ENCODE measurements at places on chromosomes 16 and 17.
A peak's percentile ranks its signal among the peaks of the same experiment; 100 is the strongest.

DNA sequence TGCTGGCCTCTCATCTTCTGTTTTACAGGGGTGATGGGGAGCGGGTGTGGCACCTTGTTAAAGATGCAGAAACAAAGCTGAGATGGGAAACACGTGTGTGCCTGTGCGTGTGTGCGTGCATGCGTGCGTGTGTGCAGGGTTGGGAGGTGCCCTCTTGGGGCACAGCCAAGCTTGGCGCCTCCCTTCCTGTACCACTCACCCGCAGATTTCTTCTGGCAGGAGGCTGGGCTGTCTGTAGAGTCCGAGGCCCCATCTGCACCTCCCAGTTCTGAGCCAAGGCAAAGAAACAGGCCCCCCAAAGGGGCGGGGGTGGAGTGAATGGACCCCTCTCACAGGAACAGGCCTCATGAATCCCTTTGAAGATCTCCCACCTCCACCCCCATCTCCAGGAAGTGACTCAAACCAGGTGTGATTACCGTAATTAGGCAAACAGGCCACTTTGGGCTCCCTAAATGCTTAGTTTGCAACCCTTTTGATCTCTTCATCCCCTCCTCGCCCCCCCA lies 20.9 kb downstream of the TNS4 start:
- no peak for DNase-seq

- DNase-seq: no peak
Observed at GRCh38 chr17:7839876-7840261, 5.9 kb downstream of the KDM6B start.

- peak; percentile 23 for DNase-seq
Observed at GRCh38 chr16:4846503-4846900, 586 bp downstream of the GLYR1 start.

DNA sequence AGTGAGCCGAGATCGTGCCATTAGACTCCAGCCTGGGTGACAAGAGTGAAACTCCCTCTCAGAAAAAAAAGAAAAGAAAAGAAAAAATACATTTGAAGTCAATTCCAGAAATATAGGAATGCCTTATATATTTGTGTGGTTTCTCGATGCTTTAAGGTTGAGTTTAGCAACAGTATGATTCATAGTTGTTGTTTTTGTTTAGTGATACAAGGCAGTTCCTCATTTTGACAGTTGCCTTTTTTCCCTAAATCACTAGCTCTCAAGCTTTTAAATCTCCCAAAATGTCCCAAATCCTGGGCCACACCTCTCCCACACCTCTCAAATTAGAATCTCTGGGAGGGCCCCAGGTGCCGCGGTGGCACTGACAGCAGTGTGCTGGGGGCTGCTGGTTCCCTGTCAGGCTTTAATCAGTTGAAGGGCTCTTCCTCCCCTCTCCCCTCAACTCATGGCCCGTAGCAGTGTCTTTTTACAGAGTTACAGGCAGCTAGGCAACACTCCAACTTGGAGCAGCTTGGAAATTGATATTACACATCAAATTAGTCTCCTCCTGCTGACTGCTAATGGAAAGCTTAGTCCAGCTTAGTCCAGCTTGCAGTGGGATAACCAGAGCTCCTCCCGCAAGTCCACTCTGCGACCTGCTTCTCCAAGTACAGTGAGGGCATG lies 58.4 kb downstream of the EPN2 start:
- DNase-seq: no peak

- no peak for DNase-seq
Observed at GRCh38 chr17:14245002-14245401, 8.3 kb upstream of the CDRT15 start.

DNA sequence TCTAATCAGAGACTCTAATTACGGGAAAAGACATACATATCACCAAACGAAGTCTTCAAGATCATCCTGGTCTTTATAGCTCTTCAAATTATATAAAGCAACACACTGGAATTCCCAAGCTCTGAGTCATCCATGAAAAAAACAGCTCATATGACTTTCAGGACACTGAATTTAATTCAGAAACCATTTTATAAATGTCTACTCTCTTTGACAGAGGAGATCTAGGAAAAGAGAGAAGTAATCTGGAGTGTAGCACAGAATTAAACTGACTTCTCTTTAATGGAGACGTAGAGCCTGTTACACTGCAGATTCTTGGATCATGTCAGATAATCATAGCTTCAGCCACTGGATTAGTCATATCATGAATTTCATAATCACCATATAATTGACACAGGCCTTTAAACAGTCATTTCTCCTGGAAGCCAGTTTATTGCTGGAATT lies 86.8 kb upstream of the WSB1 start:
- peak; percentile 25 for DNase-seq

- no peak for DNase-seq
Observed at GRCh38 chr17:29732613-29733012, 109.9 kb upstream of the CORO6 start.

DNA sequence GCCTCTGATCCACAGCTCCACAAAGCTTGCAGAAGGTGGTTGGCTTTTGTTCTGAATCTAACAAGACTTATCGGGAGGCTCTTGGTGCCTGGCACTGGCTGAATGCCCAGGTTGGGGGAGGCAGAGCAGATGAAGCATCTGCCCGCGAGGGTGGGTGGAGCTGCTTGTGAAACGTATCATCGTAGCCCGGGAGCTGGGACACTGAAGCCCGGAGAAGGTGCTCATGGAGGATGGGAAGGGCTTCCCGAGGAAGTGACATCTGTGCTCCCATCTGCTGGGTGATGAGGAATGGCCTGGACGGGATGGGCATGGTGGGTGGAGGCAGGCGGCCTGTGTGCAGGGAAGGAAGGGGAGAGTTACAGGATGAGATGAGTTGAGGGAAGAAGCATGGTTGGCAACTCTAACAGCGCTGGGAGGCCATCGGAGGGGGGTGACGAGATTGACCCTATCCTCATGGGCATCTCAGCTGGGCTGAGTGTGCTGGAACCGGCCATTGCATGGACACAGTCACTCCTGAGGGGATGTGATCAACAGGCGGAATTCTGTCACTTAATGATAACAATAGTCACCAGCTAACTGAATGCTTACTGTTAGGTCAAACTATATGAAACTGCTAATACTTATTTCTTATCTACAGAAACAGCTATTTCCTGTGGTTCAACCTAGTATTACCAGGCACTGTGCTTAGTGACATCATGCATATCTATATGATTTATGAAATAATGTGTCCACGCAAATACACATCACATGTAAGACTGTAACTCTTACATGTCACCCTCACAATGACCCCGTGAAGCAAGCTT lies 102.7 kb downstream of the ABCC6 start:
- no peak for DNase-seq

GRCh38 chr16:75227361-75228142 lies 8.8 kb downstream of the CTRB1 start:
- no peak for DNase-seq

DNA sequence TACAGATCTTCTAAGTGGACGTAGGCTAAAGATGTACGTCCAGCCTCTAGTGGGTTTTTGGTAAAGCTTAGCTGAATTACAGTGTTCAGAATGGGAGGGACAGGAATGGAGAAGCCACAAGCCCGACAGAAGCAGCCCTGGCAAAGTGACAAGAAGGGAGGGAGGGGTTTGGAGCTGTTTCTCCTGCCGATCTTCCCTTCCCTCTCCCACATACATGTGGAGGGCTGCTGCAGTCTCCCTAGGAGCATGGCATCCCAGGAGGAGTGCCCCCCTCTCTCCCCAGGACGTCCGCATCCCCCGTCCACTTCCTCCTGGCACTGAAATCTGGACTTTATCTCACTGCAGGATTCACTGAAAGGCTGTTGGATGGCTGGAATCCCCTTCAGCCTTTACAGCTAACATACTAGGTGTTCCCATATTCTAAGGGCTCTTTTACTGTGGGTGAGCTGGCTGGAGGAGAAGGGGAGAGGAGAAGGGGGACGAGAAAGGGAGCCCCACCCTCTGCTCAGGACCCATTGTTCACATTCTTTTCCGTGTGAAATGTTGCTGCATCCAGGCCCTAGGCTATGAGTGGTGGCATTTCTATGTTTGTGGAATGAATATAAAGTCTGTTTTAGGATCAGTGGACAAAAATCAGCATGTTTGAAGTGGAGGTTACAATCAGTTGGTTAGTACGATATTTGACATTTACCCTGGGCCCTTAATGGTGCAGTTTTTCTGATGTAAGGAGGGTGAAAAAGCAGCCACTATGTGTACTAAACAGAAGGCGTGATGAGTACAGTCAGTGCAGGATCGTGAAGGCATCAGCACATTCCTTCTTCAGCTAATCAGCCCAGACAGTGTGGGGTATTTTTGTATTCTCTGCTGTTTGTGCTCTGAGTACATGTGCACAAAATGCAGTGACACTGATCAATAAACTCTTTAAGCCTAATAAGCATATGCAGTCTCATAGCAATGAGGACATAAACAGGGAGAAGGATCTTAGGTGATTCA lies 94.6 kb downstream of the SPECC1 start:
- no peak for DNase-seq

DNA sequence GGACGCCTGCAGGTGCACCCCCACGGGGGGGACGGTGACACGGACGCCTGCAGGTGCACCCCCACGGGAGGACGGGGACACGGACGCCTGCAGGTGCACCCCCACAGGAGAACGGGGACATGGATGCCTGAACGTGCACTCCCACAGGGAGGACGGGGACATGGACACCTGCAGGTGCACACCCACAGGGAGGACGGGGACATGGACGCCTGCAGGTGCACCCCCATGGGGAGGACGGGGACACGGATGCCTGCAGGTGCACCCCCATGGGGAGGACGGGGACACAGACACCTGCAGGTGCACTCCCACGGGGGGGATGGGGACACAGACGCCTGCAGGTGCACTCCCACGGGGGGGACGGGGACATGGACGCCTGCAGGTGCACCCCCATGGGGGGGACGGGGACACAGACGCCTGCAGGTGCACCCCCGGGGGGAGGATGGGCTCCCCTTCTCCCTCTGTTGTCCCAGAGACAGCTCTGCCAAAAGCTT lies 114.5 kb upstream of the METRNL start:
- no peak for DNase-seq

DNA sequence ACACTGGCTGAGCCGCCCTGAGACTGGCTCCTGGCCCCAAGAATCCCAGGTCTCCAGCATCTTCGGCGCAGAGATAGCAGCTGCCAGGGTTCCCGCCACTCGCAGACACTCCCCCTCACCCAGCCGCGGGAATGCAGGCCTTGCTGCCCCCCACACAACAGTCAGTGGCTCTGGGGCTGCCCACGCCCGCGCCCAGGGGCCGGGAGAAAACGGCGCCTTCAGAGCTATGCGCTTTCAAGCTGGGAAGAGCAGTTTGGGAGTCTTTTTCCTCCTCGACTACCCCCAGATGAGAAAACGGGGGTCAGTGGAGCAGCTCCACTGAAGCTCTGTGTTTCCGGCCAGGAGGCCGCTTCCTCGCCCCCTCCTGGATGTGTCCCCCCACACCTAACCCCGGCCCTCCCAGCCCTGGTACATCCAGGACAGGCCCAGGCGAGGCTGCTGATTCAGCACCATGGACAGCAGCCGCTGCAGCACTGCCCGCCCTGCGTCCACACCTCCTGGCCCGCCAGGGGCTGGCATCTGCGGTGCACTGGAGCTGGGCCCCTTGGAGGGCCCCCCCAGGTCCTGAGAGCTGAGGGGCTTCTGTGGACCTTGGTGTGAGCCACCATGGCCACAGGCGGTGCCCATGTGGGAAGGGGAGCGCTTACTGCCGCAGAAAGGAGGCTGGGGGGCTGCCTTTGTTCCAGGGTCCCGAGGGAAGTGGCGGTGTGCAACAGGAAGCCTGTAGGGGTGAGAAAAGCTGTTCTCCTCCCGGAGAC lies 35.7 kb downstream of the CACNA1H start:
- DNase-seq: no peak

- no peak for DNase-seq
Observed at GRCh38 chr17:78307887-78308638, 51.8 kb downstream of the SOCS3 start.

GRCh38 chr16:28935924-28936783 lies 4.4 kb downstream of the CD19 start:
- no peak for DNase-seq

GRCh38 chr17:66702106-66702936 lies 132.6 kb upstream of the CACNG5 start:
- no peak for DNase-seq

Data from AG09309 (cell line).